ENCODE measurements at places on chromosomes 4 and X.

DNA sequence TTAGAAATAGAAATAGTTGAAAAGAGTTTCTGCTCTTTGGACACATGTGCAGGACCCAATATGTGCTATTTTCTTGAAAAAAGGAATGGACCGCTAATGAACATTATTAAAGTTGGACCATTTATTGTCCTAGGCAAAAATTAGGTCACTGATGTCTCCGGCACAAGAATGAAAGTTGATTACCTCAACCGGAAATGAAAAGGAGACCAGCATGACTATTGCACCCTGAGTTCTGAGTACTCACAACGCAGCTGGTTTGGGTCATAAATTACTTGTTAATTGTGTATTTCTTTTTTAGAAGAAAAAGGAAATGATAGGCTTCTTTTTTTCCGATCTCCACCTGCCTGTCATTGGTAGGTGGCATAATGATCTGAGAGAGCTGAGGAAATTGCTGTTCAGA, 232.7 kb downstream of the ARHGAP24 start:
- no peak for DNase-seq

DNA sequence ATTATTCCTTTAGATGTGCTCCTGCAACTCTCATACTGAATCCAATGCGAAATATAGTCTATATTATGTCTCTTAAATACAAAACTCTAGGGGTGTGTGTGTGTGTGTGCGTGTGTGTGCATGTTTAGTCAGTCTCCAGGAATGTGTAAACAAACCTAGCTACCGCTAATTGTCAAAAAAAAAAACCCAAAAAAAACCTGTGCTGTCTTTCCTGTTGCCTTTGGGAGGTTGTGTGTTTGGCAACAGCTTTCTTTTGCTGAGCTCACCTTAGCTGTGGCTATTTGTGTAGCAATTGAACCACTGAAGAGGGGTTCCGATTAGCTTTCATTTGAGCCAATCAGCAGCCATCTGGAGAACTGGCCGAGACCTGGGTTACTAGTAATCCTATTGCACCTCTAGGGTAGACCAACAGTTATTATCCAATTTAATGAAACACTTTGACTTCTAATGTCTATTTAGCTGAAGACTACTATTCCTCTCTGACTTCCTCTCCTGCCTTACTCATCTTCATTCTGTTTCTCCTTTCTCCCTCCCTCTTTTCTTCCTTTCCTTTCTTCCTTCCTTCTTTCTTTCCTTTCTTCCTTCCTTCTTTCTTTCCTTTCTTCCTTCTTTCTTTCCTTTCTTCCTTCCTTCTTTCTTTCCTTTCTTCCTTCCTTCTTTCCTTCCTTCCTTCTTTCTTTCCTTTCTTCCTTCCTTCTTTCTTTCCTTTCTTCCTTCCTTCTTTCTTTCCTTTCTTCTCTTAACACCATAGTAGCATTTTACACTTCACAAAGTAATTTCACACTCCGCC, 471.1 kb downstream of the GBA3 start:
- DNase-seq: no peak

- no peak for DNase-seq
Measured at GRCh38 chr4:5166377-5166776, 115.1 kb downstream of the STK32B start.

GRCh38 chr4:1735215-1735614, 13.9 kb downstream of the TACC3 start:
- no peak for DNase-seq

- no peak for DNase-seq
Measured at GRCh38 chrX:55486736-55487135, 2.9 kb downstream of the USP51 start.

- DNase-seq: no peak
Measured at GRCh38 chrX:16839219-16839851, 30.8 kb downstream of the RBBP7 start.

- DNase-seq: no peak
Measured at GRCh38 chrX:5957506-5957905, 271.2 kb downstream of the NLGN4X start.

- DNase-seq: no peak
Measured at GRCh38 chr4:165398570-165398969, 19.8 kb downstream of the CPE start.

DNA sequence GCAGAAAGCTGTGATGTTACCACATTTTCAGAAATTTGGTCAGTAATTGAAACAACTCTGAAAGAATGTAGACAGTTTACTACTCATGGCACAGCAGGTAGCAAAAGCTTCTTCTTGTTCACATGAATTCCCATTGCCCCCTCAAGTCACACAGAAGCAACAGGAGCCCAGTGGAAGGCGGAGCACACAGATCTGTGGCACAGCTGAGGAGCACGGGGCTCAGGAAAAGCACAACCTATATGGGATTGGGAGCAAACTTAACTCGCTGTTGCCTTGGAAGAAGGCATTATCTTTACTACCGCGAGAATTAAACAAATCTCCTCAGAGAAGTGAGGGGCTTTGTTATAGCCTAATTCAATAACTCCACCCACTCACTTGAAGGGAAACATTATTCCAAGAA, 358.5 kb downstream of the SPOCK3 start:
- no peak for DNase-seq

GRCh38 chr4:123849495-123849894, 452.9 kb downstream of the SPRY1 start:
- DNase-seq: no peak

DNA sequence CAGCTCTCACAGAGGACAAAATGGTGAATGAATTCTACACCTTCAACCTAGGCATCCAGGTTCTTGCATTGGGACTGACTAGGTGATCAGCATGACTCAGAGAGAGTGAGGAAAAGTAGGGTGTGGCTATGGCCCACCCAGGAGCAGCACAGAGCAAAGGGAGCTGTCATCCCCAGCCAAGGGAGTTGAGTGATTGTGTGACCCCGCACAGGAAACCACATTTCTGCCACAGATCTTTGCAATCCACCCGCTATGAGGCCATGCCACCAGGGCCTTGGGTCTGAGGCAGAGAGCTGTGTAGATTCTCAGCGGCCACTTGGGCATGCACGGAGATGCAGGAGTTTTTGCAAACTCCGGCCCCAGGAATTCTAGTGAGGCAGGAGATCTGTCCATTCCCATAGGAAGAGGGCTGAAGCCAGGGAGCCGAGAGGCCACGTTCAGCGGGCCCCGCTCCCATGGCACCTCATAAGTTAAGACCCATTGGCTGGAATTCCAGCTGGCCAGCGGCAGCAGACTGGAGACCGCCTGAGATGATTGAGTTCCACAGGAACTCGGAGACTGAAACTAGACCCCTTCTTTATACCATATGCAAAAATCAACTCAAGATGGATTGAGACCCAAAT, 75.9 kb downstream of the NAA11 start:
- no peak for DNase-seq

DNA sequence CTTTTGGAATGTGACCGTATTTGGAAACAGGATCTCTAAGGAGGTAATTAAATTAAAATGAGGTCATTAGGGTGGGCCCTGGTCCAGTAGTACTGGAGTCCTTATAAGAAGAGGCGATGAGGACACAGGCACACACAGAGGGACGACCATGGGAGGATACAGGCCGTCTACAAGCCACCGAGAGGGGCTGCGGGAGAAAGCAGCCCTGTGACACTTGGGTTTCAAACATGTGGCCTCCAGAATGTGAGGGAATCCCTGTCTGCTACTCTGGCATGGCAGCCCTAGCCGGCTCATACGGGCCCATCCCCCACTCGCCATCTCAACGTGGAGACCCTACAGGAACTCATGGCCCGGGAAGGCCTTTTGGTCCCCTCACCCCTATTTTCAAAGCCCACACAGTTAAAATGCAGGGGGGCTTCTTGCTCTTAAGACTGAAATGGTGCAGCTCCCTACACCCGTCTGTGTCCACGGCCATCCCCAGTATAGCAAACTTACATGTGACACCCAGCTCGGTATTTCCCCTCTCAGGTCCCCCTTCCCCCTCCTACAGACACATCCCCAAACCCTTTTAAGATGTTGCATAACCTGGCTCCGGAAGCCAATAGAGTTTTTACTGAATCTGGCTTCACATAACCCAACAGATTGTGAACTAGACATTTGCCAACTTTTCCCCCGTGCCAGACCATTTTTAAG, 124.1 kb upstream of the TBL1X start:
- DNase-seq: no peak

DNA sequence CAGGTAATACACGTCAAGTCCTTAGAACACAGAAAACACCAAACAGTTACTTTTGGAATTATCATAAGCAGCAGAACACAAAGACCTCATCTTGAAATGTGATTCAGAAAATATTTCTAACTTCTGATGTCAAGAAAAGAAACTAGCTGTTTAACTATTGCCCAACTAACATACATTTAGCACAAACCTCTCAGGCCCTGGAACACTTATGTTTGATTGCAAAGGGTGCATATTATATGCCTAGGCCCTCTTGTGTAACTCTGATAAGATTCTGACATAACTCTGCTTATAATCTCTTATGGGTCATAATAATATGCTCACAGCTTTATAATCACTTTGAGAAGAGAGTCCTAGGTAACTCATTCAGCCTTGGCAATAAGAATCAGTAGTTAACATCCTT, 62.6 kb downstream of the TBC1D9 start:
- DNase-seq: no peak

GRCh38 chr4:139977838-139978609, 176.0 kb downstream of the MAML3 start:
- DNase-seq: no peak

All from stimulated activated CD4-positive, alpha-beta T cell treated with anti-CD3 and anti-CD28 coated beads, Interleukin-4, amount 100 ng/mL, for 48 hours (primary cell).